ENCODE measurements at places on chromosomes 13 and 19. TPM values are rescaled to one million over a fixed set of nuclear protein-coding genes. Genes with fewer than 3 reads are reported as not detected.

RNU6-9 gene
- polyA plus RNA-seq, result not detected

GRCh38 chr13:30731361-30732045 is 3.8 kb upstream of the ALOX5AP start:
- no peak for DNase-seq

DIRAS1 gene
- polyA plus RNA-seq, result 1.6 TPM

ZNF845 gene
- 10.2 TPM for polyA plus RNA-seq

GRCh38 chr13:113794086-113794485 is 35.1 kb downstream of the TMEM255B start:
- no peak for DNase-seq

C5AR1 gene
- polyA plus RNA-seq, result 2.1 TPM

GRCh38 chr13:94093652-94094315 is 385.7 kb downstream of the DCT start:
- peak; percentile 10 for DNase-seq

DNA sequence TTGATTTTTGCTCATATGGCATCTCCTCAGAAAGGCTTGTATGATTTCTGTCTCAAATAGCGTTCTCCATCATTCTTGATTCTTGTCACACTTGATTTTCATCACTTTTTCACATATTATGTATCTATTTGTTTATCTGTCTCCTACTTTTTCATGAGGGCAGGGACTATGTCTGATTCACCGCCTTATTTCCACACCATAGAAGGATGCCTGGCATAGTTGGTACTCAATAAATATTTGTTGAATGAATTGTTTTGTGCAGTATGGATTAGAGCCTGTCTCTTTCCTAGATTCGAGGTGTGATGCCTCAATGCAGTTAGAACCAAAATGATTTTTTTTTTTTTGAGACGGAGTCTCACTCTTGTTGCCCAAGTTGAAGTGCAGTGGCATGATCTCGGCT is 12.1 kb downstream of the SAE1 start:
- DNase-seq, result no peak

GRCh38 chr13:109410868-109411267 is 375.5 kb downstream of the IRS2 start:
- no peak for DNase-seq

DNA sequence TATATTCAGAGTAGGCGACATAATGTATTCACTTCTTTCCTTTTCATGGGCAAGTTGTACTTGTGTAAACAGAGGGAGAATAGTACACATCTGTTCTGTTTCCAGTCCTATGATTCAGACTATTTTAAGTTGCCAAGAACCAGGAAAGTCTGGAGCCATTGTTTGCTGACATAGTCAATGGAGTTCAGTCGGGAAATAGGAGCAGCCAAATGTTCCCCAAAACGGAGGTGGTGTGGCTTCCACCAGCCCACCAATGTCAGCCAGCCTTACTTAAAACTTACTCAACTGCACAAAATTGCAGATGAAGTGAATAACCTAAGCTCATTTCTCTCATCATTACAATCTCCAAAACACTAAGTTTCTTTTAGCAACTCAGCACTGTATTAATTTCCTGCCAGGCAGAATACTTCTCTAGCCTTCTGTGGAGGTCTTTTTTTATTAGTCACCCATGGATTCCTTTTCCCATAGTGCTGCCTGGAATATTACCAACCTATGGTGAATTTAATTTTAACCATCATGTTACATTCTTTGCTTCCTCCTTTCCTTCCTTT is 22.3 kb upstream of the CSNK1A1L start:
- DNase-seq, result peak; percentile 67

GRCh38 chr19:10102787-10103236 is 334 bp upstream of the ANGPTL6 start:
- DNase-seq, result peak; percentile 39

DNA sequence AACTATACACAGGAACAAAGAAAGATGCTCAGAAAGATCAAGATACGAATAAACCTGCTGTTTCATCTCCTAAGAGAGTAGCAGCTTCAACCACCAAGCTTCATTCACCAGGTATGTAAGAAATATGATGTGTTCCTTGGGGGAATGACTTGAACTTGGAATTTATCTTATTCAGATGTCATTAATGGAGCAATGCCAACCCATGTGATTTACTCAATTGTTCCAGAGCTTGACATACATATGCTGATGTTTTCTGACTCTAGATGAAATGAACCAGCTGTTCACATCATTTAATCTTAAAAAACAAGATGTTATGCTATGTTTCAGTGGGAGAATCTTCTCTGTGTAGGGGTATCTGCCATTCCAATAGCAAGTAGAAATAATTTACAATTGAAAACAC is 270.9 kb downstream of the SLC7A1 start:
- no peak for DNase-seq

DNA sequence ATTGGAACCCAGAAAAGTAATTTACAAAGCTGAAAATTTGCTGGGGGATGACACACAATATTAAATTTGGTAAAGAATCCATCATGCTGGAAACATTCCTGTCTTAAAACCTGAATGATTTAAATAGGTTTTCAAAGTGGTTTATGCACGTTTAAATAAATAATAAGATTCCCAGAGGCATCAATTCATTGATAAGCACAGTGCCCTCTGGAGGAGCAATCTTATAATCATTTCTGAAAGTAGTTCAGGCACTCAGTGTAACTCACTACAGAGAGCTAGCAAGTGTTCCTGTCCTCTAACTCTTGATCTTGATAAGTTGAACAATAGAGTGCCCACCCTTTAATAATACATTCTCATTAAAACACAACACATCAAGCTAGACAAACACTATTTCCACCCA is 43.5 kb upstream of the SHISA2 start:
- DNase-seq, result no peak

KCNN1 gene
- 2.3 TPM for polyA plus RNA-seq

- no peak for DNase-seq
Observed at GRCh38 chr19:40091205-40092129, 724 bp upstream of the ZNF780A start.

YIF1B gene
- polyA plus RNA-seq, result 30.9 TPM

SSC5D gene
- polyA plus RNA-seq, result 8.3 TPM

- DNase-seq, result no peak
Observed at GRCh38 chr13:47800593-47800992, 200.5 kb downstream of the SUCLA2 start.

DNA sequence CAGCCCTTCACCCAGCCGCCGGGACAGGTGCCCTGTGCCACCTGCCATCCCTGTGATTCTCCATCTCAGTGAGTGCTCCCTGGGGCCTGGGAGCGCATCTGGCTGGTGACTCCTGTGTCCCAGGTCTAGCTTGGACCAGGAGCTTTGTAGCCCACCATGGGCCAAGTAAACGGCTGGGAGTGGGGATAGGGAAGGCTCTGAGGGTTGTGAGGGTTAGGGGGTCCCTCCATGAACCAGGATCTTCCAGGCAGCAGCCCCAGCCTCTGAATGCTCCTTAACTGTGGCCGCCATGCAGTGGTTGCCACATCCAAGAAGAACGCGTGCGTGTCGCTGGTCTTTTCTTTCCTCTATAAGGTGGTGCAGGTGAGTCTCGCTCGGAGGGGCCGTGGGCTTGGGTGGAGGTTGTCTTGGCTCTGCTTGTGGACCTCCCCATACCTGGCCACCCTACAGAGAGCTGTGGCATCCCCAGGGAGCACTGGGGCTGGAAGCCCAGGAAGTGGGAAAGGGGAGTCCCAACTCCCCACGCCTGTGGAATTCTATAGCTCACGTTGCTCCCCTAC is 8.4 kb downstream of the AP1M1 start:
- no peak for DNase-seq

NCAN gene
- polyA plus RNA-seq, result 0.08 TPM

DNA sequence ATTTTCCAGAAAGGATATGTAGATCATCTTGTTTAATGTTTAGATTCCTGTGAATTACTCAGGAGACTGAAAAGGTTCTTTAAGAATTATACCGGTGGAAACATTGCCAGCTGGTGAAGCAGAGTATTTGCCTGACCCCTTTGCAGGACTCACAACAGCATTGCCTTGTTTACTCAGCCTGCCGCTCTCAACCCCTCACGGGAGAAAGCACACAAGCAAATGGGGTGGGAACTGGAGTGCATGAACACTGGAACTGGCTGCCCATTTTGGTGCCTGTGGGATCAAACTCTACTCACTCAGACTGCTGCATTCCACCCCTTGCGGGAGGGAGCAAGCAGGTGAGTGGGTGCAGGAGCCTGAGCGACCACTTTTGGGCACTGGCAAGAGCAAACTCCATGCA is 804.7 kb upstream of the SLITRK1 start:
- DNase-seq, result no peak

GRCh38 chr19:45499196-45500180 is 1.2 kb downstream of the PPM1N start:
- DNase-seq, result no peak

GRCh38 chr13:98504029-98504351 is 72.9 kb downstream of the STK24 start:
- DNase-seq, result no peak

DNA sequence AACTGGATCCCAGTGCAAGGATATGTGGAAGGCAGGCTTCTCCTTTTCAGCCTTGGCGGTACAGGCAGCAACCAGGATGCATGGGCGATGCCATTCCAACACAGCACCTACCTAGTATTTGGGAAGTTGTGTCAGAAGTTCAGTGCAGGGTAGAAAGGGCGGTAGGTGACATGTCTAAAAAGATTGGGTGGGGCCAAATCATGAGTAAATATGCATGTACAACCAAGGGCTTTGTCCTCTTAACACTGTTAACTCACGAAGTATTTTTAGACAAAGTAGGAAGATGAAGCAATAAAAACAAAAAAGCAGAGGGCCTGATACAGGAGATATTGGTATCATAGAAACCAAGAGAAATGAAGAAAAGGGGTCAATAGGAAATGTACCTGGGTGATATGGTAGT is 392.1 kb downstream of the MYO16 start:
- DNase-seq, result no peak

- DNase-seq, result no peak
Observed at GRCh38 chr19:5628461-5628860, 5.6 kb downstream of the SAFB start.

DNA sequence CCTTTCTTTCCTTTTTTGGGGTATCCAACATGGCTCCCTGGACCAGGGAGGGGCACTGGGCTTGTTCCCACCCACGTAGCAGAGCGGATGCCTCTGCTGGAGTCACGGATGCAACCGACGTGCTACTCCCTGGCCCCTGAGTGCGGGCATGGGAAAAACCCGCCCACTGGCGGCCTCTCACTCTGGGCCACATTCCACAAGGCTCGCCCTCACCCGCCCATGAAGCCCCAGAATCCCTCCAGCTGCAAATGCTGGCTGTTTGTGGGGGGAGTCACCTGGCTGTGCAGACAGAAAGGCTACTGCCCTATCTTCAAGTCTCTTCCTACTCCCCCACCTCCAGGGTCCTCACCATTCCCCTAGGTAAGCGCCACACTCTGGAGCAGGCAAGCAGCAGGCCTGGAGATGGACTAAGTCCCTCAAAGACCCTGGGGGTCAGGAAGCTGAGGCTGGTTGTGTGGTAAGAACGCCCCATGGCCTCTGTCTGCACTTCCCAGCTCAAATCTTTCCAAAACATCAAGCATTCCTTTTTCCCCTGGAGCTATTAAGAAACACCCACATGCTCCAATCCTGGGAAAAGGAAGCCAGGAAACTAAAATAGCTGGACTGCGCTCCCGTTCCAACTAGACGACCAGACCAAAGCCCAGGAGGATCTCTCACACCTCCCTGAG is 17.9 kb upstream of the EPHX3 start:
- peak; percentile 62 for DNase-seq

DNA sequence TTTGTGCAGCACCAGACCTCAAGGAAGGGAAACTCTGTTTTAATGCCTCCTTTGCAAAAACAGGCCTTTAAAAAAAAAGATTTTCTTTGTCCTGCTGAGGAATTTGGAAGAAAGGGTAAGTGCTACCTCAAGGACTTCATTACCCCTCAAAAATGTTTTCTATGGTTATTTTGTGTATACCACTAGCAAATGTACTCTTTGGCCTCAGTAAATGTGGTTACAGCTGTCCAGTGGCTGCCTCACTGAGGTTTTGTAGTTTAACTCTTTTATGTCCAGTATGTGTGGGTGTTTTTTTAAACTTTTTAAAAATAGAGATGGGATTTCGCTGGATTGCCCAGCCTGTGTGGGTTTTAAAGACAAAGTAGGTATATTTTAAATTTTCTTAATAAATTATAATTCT is 42.2 kb upstream of the TSC22D1 start:
- DNase-seq, result no peak

DNA sequence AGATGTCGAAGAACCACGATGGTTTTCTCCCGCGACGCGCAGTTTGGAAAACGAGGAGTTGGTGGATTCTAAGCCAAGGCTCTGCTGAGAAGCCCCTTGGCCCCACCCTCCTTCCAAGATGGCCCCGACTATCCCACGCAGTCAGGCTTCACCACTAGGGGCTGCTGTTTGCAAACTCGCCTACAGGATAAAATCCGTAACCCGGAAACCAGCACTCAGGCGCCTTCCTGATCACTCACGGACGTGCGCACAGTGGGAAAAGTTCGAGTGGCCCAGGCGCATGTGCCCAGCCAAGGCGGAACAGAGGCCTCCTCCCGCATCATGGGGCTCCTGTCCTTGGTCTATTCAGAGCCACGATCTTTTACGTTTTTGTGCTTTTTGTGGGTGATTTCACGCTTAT is 19.2 kb upstream of the UQCR11 start:
- DNase-seq, result peak; percentile 19

APC2 gene
- 0.42 TPM for polyA plus RNA-seq

- no peak for DNase-seq
Observed at GRCh38 chr13:35343417-35343816, 133.1 kb downstream of the MAB21L1 start.

- no peak for DNase-seq
Observed at GRCh38 chr13:24012648-24013047, 115.3 kb upstream of the C1QTNF9B start.

- no peak for DNase-seq
Observed at GRCh38 chr13:32553720-32554119, 15.1 kb upstream of the N4BP2L2 start.

UBE2L5 gene
- 0.40 TPM for polyA plus RNA-seq

ACP7 gene
- 0.23 TPM for polyA plus RNA-seq

DNA sequence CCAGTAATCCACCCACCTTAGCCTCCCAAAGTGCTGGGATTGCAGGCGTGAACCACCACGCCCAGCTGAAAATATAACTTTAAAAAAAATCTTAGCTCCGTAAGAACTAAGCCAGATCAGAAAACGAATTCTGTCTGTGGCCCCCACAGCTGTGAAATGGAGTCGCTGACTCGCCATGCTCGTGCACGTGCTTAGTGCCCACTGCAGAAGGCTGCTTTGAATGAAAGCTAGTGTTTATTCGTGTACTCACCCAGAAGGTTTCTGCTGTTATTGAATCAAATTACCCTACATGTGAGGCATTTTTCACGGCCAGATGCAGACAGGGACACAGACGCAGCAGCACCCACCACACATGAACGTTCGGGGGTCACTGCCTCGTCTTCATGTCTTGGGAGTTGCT is 61.7 kb upstream of the F7 start:
- DNase-seq, result no peak
